Activated CD4-positive, alpha-beta memory T cell treated with anti-CD3 and anti-CD28 coated beads for 36 hours (primary cell): ENCODE measurements at places on chromosomes 3 and 15. TPM values are rescaled to one million over a fixed set of nuclear protein-coding genes. Genes with fewer than 3 reads are reported as not detected.

Gene HRG
- total RNA-seq = not detected

Gene HHATL
- not detected for total RNA-seq

Gene FMN1
- 0.05 TPM for total RNA-seq

Gene ADAMTS17
- 1.2 TPM for total RNA-seq

Gene RASL12
- not detected for total RNA-seq

Gene RASGRP1
- total RNA-seq = 167 TPM

Gene CLEC3B
- total RNA-seq = not detected

Gene CACNA2D2
- total RNA-seq = 0.63 TPM

Gene SLC6A11
- not detected for total RNA-seq

Gene SLC7A14
- not detected for total RNA-seq

Gene INKA1
- 1.0 TPM for total RNA-seq

Gene KIF15
- total RNA-seq = 41.0 TPM

Gene TGM5
- not detected for total RNA-seq
